Activated CD4-positive, alpha-beta T cell treated with anti-CD3 and anti-CD28 coated beads, Interleukin-2, amount 10 ng/mL, durations not matched to agents 24 days and 14 days (primary cell): ENCODE measurements at places on chromosomes 4 and X. TPM values are rescaled to one million over a fixed set of nuclear protein-coding genes. Genes with fewer than 3 reads are reported as not detected.

The HS6ST2 gene
- 0.78 and 1.2 TPM in 2 replicates for total RNA-seq

DNA sequence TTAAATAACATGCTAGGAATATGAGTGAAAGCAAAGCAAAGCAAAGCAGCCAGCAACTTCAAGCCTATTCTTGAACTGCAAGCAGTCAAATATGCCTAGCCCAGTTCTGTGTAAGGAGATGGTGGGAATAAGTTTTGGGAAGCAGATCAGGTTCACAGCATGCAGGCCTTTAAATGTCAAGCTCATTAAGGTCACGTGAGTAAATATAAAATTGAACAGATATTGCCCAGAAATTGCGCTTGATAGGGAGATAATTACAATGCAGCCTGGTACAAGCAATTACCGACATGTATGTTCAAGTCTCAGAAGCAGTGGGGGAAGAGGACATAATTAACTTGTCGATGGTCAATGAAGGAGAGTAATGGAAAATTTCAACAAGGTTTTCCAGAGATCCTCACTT lies 6.0 kb downstream of the GNPDA2 start:
- no peak overlapping the region for H3K4me3 ChIP-seq
- peaks cover 16% of the 10 kb centered on the region for H3K4me1 ChIP-seq
- H3K27ac ChIP-seq: no peak overlapping the region
- H3K36me3 ChIP-seq: peaks cover 9% of the 10 kb centered on the region
- no peak for DNase-seq

The ZFP92 gene
- 1.5 and 1.7 TPM in 2 replicates for total RNA-seq

GRCh38 chrX:106707771-106708454 lies 18.6 kb upstream of the RNF128 start:
- H3K27ac ChIP-seq: no peak overlapping the region
- H3K4me1 ChIP-seq: no peaks in the 10 kb centered on the region
- H3K36me3 ChIP-seq: no peaks in the 10 kb centered on the region

- H3K27me3 ChIP-seq: peaks cover 42% of the 10 kb centered on the region
- H3K27ac ChIP-seq: no peak overlapping the region
- no peaks in the 10 kb centered on the region for H3K4me1 ChIP-seq
- no peak overlapping the region for H3K4me3 ChIP-seq
- no peaks in the 10 kb centered on the region for H3K36me3 ChIP-seq
- DNase-seq: no peak
Measured at GRCh38 chr4:143345356-143345755, 8.7 kb downstream of the GAB1 start.

DNA sequence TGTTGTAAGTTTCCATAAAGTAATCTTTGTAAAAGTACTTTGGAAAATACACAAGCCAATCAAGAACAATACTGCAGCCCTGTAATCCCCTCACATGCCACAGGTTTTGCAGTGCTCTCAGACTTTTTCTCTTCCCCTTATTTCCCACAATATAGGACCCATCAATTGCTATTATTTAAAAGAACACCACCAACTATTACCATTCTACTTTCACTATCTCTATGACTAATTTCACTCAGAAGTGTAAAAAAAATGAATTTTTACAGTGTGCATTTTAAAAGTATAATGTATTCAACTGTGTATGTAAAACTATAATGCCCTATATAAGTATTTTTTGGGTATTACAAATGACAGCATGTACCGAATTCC lies 1.7 kb downstream of the ATP8A1 start:
- H3K36me3 ChIP-seq: peaks cover 29% of the 10 kb centered on the region
- DNase-seq: no peak
- peak overlapping the region; percentile 96 for H3K27ac ChIP-seq
- no peaks in the 10 kb centered on the region for H3K27me3 ChIP-seq
- H3K4me3 ChIP-seq: peak overlapping the region; percentile 97

The COL25A1 gene
- not detected in 2 replicates for total RNA-seq

The FAM241A gene
- total RNA-seq: 6.2 and 6.7 TPM in 2 replicates
